ENCODE measurements at places on chromosomes 5 and 9.

- DNase-seq: no peak
These were observed 6.7 kb downstream of the AP3B1 start for GRCh38 chr5:78287833-78288232.

DNA sequence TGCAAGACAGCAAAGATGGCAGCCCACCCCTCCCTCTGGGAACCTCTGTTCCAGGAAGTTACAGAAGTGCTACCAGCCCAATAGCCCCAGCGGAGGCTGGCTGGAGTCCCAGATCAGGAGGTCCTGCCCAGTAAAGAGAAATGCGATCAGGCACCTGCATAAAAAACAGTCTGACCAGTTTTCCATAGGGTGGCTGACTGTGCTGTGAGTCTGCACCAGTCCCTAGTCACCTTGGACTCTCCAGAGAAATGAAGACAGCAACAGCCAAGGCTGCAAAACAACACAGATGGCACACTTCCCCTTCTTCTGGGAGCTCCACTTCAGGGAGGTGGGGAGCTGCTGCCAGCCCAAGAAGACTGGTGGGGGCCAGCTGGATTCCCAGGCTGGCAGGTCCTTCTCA lies 265.5 kb upstream of the PCSK5 start:
- DNase-seq: no peak

DNA sequence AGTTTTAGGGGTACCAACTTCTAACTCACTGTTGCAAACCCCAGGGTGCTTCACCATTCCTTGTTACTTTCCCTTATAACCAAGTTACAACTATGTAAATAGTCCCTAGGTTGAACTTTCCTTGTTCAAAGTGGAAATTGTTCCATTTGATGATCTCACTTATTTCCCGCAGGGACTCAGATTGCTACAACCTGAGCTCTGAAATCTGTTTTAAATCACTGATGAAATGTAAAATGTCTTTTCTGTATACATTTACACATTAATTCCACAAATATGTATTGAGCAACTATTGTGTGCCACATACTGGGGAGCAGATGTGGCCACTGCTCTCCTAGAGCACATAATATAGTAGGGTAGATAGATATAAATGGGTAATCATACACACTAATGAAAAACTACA lies 69.1 kb upstream of the TARS1 start:
- DNase-seq: no peak

- DNase-seq: no peak
These were observed 106.5 kb upstream of the DMRT1 start for GRCh38 chr9:734831-735511.

GRCh38 chr9:133629221-133630110 lies 6.7 kb upstream of the DBH start:
- DNase-seq: no peak

GRCh38 chr5:69502767-69503488 lies 10.3 kb downstream of the OCLN start:
- DNase-seq: no peak

GRCh38 chr9:98871558-98872065 lies 64.1 kb downstream of the GALNT12 start:
- DNase-seq: no peak

DNA sequence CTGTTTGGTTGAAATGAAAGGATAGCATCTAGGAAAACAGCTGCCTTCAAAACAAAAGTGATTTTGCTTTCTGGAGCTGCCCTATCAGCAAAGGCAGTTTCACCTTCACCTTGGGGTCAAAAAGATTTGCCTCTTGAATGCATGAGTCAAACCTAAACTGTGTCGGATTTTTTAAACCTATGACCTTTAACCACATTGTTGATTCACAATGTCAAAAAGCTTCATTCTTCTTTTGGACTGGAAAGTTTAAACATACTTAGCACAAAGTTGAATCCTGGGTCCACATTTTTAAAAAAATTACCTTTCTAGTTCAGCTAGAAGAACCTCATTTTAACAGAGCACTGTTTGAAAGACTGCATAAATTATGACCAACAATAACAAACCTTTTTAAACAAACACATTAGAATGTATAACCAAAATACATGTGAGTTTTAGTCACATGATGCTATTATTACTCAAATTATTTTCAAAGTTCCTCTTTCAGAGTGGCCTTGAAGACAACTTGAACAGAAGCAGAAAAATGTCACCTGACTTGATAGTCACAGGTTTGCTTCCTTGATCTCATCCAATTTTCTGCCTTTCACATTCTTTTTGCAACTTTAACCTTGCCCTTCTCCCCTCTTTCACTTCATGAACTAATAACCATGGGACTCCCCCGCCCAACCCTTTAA lies 109.7 kb upstream of the LHFPL2 start:
- no peak for DNase-seq

DNA sequence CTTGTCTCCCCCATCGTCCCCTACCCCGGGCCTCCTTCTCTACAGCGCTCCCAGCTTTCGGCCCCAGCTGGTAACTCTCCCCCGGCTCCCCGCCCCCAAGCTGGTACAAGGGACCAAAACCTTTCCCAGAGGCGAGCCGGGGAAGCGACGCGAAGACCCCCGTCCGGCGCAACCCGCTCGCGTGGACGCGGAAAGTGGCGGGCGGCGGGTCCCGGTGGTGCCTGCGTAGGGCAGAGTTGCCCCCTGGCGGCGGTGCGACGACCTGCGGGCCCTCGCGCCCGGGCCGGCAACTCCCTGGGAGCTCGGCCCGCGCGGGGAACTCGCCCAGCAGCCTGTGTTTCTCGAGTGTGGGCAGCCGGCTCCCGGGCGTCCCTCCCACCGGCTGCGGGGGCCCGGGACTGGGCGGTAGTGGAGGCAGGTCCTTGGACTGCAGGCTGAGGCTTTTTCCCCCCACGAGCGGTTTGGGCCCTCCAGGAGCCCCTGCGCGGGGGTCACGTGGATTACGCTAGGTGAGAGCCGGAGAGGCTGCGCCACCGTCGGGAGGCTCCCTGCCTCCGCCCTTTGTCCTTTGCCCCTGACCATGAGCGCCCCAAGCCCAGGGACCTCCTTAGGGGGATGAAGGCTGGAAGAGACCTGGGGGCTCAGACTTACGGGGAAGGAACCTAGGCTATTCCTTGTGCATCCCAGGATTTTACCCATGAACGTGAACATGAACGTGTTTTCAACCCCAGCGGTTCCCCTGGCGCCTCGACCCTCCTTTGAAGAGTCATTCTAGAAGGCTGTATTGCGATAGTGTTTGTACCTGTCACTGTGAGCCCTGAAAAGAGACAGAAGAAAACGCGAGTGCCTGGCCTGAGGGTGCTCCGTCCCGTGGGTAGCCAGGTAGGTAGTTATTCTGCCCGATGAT lies 2.9 kb upstream of the FOXD1 start:
- DNase-seq: peak; percentile 8

DNA sequence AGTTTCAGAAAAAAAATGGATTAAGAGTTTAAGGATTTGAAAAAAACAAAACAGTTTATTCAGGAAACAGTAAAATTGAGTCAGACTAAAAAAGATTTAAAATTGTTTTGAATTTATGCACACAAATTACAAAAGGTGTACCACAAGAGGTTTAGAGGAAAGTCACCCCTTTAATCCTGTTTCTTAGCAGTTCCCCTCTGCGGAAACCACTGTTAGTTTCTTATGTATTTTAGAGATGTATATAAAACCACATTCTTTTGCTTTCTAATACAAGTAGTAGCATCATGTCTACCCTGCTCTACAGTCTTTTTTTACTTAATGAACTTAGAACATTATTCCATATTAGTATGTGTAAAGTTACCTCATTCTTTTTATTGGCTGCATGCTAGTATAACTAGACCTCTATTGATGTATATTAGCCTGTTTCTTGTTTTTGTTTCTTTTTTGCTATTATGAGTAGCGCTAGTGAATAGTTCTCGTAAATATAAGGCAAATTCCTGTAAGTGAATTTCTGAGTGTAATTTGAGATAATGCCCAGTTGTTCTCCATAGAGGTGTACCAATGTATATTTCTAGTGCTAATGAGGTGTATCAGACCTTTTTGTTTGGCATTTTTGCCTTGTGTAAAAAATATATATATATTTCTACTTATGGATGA lies 20.0 kb downstream of the GPBP1 start:
- DNase-seq: no peak

DNA sequence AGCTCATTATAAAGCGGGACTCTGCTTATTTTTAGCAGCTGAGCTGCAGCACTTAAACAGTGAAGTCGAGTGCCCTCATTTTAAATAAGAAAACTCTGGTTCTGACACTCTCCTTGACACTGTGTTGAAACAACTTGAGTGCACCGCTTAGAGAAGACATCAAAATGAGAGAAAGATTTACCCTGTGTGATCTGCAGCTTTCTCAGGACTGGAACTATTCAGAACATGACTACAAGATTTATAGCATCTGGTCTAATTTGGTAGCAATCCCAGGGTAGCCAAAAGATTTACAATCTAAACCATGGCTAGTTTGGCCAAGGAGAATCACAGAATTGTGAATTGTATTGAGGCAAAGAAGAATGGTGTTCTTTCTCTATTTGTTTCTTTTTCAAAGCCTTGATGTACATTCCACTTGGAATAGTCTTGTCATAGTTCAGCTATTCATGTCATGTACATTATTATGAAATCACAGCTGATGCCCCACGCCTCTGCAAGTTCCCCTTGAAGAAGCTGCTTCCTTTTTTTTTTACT lies 38.7 kb downstream of the PLEKHG4B start:
- DNase-seq: no peak

GRCh38 chr5:83564069-83564749 lies 92.7 kb downstream of the VCAN start:
- no peak for DNase-seq

DNA sequence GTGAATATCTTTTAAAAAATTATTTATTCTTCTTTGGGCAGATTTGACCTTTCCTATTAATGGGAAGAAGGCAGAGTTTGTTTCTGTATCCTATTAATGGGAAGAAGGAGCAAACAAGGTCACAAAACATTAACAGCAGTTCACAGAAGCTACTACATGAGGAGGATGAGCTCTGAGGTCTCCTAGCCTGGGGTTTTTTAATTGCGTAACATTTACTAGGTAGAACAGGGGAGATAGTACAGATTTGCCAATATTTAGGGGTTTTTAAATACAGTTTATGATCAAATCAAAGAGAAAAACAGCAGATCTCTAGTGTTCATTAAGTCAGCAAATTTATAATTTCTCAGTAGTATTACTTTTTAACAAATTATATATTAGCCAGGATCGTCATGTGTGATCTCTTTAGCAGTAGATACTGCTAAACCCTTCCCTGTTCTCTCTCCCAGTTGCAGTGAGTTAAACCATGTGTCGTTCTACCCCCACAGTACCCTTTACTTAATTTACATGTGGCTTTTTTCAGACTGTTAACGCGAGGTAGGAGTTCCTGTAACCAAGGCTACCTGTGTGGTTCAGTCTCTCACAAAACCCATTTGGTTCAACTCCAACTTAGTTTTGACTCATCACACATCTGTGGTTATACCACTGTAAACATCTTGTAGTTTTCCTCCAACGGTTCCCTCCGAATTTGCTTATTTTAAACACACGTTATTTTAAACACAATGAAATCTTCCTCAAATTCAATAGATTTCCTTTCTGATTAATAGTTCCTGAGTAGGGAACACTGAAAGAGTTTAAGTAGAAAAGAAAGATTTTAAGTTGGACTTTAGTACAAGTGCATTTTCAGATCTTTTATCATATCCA lies 13.3 kb downstream of the SLC25A46 start:
- DNase-seq: no peak

DNA sequence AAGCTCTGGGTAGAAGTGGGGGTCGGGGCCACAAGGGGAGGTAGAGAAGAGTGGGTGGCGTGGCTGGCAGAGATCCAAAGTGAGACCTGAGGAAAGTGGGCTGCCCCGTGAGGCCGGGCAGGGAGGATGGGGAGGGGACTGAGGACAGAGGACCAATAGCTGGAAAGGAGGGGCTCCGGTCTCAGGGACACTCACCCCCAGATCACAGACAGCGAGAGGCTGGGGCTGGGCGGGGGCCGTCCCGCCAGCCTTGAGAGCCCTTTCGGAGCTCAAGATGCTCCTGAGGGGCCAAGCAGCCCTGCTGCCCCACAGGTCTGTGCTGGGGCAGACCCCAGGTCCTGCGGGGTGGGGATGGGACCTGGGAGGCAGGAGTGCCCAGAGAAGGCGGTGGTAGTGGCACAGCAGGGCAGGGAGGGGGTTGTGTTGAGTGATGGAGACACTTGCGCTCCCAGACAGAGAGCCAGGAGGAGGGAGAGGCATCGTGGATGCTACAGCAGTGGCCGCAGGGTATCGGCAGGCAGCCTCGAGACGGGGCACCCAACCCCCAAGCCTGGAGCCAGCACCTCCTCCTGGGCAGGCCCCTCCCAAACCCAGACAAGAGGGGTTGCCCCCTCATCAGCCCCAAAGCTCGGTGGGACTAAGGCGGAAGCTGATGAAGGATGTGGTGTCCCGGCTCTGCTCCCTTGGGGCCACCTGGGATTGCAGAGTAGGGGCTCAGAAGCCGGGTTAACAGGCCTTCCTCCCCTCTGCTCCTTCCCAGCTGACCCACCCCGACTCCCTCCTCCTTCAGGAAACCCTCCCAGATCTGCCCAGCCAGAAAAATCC lies 3.4 kb downstream of the SARDH start:
- DNase-seq: no peak

GRCh38 chr5:130104895-130105688 lies 200.8 kb downstream of the CHSY3 start:
- no peak for DNase-seq

DNA sequence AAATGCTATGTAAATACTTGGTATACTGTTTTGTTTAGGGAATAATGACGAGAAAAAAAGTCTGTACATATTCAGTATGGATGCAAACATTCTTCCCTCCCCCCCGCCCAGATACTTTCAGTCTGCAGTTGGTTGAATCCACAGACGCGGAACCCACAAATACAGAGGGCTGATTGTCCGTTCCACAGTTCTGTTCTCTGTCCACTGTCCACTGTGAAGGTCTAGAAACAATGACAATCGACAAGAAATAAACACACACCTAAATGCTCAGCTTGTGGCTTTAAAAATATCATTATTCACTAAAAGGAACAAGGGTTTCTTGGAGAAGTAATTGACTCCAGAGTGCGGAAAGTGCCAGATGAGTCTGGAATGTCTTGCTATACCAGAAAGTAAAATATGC lies 109.1 kb downstream of the TMEM161B start:
- no peak for DNase-seq

DNA sequence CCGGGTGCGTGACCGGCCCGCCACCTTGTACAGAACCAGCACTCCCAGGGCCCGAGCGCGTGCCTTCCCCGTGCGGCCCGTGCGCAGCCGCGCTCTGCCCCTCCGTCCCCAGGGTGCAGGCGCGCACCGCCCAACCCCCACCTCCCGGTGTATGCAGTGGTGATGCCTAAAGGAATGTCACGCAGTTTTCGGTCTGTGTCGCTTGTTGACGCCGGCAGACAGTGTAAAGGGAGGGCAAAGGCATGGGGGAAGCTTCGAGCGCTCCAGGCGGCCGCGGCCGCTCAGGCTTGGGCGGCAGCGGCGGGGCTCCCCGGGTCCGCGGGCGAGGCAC lies 1.3 kb downstream of the LRRC26 start:
- no peak for DNase-seq

Measured in amygdala (tissue), 56 donors.